ENCODE measurements at places on chromosomes 7 and 10.

- no peak for DNase-seq
Observed at GRCh38 chr10:103663802-103664201, 170.3 kb downstream of the NEURL1 start.

DNA sequence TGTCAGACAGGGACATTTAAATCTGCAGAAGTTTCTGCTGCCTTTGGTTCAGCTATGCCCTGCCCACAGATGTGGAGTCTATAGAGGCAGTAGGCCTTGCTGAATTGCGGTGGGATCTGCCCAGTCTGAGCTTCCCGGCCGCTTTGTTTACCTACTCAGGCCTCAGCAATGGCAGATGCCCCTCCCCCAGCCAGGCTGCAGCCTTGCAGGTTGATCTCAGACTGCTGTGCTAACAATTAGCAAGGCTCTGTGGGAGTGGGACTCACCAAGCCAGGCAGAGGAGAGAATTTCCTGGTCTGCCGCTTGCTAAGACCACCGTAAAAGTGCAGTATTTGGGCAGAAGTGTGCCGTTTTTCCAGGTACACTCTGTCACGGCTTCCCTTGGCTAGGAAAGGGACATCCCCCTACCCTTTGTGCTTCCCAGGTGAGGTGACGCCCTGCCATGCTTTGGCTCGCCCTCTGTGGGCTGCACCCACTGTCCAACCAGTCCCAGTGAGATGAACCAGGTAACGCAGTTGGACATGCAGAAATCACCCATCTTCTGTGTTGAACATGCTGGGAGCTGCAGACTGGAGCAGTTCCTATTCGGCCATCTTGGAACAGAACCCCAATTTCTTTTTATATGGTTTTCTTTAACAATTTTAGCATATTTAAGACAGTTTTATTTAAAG lies 28.4 kb upstream of the VWDE start:
- no peak for DNase-seq

- DNase-seq, result no peak
Observed at GRCh38 chr10:61869041-61869675, 32.3 kb upstream of the ARID5B start.

GRCh38 chr7:150975536-150976319 lies 2.4 kb downstream of the KCNH2 start:
- DNase-seq, result no peak

- no peak for DNase-seq
Observed at GRCh38 chr7:23075571-23075970, 30.0 kb upstream of the KLHL7 start.
